ENCODE measurements at places on chromosomes 1 and 21.

GRCh38 chr1:20180129-20180843 is 5.6 kb upstream of the UBXN10 start:
- no peak for DNase-seq

- DNase-seq: no peak
Observed at GRCh38 chr1:11071463-11072215, 11.8 kb upstream of the SRM start.

DNA sequence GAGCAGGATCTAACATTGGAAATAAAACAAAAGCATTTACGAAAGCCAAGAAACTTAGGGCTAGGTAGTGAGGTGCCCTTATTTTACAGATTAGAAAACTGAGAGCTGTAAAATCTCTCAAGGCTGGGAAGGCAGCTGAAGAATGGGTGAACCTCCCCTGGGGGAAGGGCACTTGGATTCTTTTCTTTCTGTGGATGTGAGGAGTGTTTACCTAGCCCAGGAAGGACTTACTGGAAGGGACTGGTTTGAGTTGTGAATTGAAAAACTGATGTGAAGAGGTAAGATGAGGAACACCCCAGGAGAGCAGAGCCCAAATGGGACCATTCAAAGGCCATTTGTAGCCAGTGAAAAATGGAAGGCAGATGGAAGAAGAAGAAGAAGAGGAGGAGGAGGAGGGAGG is 74.7 kb upstream of the NGF start:
- DNase-seq: no peak

DNA sequence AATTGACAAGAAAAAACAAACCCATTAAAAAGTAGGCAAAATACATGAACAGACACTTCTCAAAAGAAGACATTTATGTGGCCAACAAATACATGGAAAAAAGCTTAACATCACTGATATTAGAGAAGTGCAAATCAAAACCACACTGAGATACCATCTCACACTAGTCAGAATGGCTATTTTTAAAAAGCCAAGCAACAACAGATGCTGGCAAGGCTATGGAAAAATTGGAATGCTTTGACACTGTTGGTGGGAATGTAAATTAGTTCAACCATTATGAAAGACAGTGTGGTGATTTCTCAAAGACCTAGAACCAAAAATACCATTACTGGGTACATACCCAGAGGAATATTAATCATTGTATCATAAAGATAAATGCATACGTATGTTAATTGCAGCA is 641.1 kb upstream of the B3GALT2 start:
- no peak for DNase-seq
